ENCODE measurements at places on chromosomes 12 and 14.

GRCh38 chr14:94354638-94355185 lies 31.6 kb upstream of the SERPINA6 start:
- DNase-seq, result peak; percentile 23

- no peak for DNase-seq
Observed at GRCh38 chr12:62629971-62630739, 163.5 kb downstream of the MON2 start.

DNA sequence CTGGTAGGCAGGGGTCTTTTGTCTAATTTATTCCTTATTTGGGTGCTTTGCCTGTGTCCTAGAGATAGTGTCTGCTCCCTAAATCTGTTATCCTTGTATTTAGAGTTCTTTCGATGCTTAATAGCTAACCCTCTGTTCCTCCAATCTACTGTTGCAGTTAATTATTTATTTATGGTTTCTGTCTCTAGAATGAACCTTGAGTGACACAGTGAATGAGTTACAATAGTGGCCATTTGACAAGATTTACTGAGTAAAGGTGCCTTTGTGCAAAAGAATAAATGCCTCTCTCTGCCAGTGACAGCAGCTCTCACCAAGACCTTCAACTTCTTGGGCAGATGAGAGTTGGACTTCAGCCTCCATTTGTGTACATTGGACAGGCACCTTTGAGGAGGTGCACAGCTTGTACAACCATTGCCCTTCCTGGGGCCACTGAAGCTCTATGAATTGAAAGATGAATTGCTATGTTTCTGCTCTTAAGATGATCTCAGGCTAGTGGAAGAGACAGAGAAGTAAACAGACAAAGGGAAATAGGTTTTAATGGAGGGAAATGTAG lies 165.9 kb downstream of the DERA start:
- no peak for DNase-seq

DNA sequence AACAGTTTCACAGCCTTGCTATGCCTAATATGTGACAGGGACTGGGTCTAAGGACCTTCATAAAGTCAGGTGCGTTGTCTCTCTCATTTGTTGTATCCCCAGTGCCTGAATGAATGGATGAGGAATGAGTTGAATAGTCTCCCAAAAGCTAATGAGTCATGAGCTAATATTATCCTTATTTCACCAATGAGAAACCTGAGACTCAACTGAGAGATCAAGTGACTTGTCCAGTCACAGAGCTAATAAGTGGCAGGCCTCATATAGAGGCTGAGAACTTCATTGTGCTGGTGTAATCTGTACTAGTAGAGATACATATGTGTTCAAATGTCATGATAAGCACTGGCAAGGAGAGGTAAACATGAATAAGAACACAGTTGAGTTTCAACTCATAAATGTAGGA lies 612.4 kb downstream of the NRXN3 start:
- no peak for DNase-seq

- DNase-seq, result peak; percentile 12
Observed at GRCh38 chr12:43338848-43339526, 213.0 kb downstream of the ADAMTS20 start.

GRCh38 chr12:131620520-131620919 lies 90.4 kb upstream of the SFSWAP start:
- no peak for DNase-seq

DNA sequence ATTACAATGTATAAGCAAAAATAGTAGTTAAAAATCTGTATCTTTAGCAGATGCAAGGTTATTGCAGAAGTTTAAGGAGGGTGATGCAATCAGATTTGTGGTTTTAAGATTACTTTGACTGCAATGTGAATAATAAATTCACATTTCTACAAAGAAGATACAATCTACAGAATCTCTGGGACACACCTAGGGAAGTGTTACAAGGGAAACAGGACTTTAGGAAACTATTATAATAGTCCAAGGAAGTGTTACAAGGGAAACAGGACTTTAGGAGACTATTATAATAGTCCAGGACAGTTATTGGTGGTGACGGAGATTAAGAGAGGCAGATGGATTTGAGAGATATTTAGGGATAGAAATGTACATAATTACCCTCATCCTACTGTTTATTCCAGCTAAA lies 154.4 kb upstream of the GARIN6 start:
- no peak for DNase-seq

- no peak for DNase-seq
Observed at GRCh38 chr12:110002676-110003515, 3.7 kb downstream of the ANKRD13A start.

- DNase-seq, result peak; percentile 86
Observed at GRCh38 chr14:73829526-73830431, 21.9 kb upstream of the PTGR2 start.

- no peak for DNase-seq
Observed at GRCh38 chr14:57909626-57910025, 43.7 kb upstream of the SLC35F4 start.

DNA sequence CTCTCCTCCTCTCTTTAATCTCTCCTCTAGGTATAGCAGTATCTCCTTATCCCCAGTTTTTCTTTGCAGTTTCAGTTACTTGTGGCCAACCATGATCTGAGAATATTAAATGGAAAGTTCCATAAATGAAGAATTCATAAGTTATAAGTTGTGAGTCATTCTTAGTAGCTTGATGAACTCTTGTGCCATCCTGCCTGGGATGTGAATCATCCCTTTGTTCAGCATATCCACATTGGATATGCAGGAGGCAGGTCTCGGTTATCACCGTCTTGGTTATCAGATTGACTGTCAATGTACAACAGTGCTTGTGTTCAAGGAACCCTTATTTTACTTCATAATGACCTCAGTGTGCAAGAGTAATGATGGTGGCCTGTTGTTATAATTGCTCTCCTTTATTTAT lies 134.0 kb downstream of the TMEM117 start:
- no peak for DNase-seq

GRCh38 chr12:85273381-85274314 lies 6.4 kb upstream of the ALX1 start:
- no peak for DNase-seq

GRCh38 chr14:61342932-61343331 lies 21.6 kb downstream of the PRKCH start:
- DNase-seq, result no peak

DNA sequence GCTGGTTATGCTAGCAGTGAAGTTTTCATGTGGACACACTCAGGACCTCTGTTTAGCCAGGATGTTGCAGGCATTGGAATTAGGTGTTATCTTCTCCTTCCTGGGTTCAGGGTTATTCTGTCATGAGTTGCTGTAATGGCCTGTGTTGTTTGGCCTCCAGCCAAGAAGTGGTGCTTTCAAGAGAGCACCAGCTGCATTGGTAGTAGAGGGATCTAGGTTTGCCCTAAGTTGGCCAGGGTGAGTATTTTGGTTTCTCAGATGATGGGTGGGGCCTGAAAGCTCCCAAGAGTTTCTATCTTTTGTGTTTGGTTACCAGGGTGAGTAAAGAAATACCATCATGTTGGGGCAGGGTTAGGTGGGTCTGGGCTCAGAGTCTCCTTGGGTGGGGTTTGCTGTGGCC lies 2.7 kb upstream of the GZMH start:
- no peak for DNase-seq

- DNase-seq, result no peak
Observed at GRCh38 chr12:100448656-100449055, 25.0 kb upstream of the NR1H4 start.

DNA sequence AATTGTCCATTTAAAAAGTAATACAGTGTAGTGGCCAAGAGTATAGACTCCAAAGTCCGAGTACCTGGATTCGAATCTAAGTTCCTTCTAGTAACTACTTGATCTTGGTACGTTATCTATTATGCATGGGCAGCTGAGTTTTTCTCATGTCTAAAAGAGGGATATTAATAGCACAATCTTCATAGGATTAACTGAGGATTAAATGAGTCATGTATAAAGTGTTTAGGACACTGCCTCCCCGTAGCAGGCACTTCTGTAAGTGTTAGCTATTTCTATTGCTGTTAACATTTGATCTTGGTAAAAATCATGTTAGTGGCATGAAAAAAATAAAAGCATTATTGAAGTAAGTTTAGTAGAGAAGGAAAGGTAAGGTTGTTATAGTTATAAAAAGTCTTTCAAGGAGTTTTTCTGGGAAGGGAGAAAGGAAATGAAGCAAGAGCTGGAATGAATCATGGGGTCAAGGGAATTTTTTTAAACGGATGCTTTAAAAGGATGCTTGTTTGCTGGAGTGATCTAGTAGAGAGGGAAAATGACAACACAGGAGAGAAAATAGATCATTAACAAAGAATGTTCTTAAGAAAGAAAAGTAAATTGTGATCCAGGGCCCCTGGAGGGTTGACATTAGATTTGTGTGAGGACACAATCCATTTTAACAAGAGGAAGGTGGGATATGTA lies 502.2 kb upstream of the USP15 start:
- DNase-seq, result no peak

- no peak for DNase-seq
Observed at GRCh38 chr14:74611650-74612349, at the start of gene LTBP2. TSS of gene LTBP2 (minus strand) at chr14:74612237. CDS start at chr14:74611944, 293 bp downstream.

GRCh38 chr12:93192878-93193277 lies 184.8 kb upstream of the NUDT4 start:
- no peak for DNase-seq

DNA sequence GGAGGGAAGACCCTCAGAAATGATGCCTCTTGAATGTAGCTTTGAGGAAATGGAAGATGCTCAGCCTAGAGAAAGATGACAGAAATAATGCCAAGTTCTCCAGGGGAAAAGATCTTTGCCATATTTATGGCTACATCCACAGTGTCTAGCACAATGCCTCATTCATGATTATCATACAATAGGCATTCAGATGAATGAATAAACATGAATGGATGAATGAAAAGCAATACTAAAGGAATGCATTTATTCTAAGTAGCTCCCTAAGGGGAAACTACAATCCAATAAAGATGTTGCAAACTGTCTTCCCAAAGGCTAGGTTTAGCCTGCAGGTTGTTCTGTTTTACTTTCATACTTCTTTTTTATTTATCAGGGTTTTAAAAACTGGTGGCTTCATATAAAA lies 12.0 kb downstream of the TMTC1 start:
- no peak for DNase-seq

DNA sequence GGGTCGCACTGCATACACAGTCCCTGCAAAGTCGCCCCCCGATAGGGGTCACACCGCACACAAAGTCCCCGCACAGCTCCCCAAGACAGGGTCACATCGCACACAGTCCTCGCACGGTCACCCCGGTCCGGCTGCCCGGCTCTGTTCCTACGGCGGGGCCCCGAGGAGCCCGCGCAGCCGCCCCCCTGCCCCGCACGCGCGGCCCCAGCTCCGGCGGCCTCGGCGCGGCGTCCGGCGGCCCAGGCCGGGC lies 300 bp downstream of the SSH1 start:
- no peak for DNase-seq

GRCh38 chr12:67640863-67641262 lies 7.7 kb upstream of the DYRK2 start:
- no peak for DNase-seq

DNA sequence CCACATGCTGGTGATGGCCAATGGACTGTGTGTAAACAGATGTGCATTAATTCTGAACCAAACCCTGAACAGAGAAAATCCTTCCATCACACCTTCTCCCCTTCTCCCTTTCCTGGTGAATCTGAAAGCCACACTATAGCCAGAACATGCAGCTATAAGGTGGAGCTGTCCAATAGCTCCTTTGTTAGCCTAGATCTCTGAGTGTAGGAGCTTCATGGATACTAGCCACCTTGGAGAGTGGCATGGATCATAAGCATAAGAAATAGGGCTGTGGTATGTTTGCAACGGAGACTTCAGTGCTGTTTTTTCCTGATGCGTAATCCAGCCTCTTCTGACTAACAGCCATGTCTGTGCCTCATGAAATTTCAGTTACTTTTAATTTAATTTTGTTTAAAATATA lies 364.5 kb downstream of the BTG1 start:
- DNase-seq, result no peak

DNA sequence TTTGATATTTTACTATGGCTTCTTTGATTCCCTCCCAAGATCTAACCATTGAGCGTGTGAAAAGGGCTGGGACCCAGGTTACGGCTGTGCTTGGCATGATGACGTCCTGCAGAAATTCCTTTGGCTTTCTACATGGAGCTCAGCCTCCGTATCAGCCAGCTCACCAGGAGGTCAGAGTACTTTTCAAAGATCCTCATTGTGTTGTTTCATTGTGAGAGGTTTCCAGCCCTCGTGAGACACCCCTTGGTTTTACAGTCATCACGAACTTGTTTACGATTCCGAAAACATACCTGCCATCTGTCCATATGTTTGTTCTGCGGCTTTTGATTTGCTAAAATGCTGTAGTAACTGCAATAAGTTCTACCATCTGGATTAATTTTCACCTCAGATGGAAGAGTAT lies 453.1 kb downstream of the TMEM121 start:
- DNase-seq, result no peak

- DNase-seq, result peak; percentile 31
Observed at GRCh38 chr12:57522887-57523705, 472 bp downstream of the MBD6 start.

- no peak for DNase-seq
Observed at GRCh38 chr12:106766393-106766826, 8.1 kb upstream of the RIC8B start.

GRCh38 chr12:51320695-51321320 lies 3.2 kb downstream of the BIN2 start:
- peak; percentile 11 for DNase-seq

- DNase-seq, result no peak
Observed at GRCh38 chr14:61177279-61178225, 103.6 kb downstream of the TMEM30B start.

DNA sequence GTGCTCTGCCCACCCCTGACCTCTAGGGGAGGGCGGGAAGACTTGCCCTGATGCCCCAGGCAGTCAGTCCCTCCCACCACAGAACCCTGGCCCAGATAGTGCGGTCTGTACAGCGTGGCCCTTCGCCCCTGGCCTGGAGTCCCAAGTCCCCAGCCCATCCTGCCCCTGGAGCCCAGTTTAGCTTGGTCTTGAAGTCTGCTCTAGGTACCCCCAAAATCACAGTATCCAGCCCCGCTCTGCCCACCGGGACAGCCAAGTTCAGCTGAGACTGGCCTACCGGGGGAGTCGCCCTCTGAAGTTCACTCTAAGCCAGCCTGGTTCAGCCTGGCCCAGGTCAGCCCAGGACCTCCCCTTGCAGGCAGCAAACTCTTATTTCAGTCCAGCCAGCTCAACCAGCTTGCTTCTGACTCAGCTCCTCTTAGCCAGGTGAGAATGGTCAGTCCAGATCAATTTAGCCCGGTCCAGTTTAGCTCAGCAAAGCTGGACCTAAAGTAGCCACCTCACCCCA lies 75.9 kb downstream of the TMEM121 start:
- no peak for DNase-seq

- DNase-seq, result peak; percentile 92
Observed at GRCh38 chr12:124713436-124714082, 146.1 kb upstream of the NCOR2 start.

DNA sequence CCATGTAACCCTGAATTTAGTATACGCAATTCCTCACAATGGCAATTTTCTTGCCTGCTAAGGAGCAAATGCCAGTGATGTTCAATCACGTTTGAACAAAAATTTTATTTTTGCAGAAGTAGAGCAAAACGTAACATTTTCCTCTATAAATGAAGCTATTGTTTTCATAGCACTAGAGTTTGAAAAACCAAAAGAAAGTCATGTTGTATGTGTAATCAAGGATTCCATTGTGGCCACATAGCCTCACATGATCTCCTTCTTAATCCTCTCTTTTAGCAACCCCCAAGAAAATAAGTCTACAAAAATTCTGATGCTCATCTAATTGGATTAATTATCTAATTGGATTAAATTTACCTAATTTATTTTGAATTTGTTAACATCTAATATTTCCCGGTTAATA lies 1217.4 kb upstream of the FLRT2 start:
- DNase-seq, result no peak
